ENCODE measurements at places on chromosomes 2 and 18. TPM values are rescaled to one million over a fixed set of nuclear protein-coding genes. Genes with fewer than 3 reads are reported as not detected.

The TCF7L1 gene
- total RNA-seq: 1.3 TPM

DNA sequence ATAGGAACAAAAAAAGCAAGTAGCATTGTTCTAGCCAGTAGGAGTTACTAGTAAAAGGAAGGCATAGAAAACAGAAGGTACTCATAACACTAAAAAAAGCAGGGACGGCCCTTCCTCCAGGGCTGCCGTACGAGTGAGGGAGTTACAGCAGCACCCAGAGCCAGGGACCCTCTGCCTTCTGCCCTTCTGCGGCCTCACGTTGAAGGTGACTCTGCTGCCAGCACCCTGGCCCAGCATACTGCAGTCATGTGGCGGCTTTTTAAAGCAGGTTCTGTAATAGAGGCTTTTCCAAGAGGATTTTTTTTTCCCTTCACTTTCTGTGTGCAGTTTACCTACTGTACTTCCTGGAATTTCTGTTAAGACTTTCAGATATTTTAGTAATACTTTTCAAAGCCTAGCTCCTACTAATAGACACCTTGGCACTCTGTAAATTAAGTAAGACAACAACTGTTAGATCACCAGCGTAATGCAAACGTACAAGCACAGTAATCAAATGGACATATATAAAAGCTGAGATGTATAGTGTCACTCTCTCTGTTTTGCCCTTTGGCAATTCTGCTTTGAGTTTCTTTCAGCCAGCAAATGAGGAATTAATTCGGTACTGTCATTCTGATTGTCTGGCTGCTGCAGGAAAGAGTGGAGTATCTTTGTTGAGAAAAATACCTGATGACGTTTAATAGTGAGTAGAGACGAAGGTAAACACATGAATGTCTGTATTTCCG, 161.5 kb downstream of the PTGR3 start:
- DNase-seq: no peak

The INHA gene
- total RNA-seq: not detected

The KCNJ13 gene
- 5.2 TPM for total RNA-seq

The MTX2 gene
- total RNA-seq: 29.2 TPM

DNA sequence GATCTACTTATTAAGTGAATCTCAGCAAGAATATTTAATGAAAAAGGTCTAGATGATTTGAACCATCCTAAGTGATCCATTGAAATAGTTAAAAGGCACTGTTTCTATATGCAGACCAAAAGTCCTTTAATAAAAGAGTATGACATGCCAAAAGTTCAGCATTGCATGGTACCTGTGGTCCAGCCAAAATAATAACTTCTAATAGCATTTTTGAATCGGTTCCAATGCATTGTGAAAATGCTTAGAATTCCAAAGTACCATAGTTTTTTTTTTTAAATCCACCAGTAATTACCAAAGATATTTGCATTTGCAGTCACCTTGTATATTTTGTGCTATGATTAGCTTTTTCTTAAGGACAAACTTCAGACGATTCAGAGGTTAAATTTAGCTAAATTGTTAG, 79.9 kb downstream of the NYAP2 start:
- DNase-seq: no peak

- no peak for DNase-seq
These were observed 15.2 kb downstream of the SMAD2 start for GRCh38 chr18:47915229-47915628.

- DNase-seq: no peak
These were observed 2.8 kb upstream of the GAD1 start for GRCh38 chr2:170813611-170814532.

DNA sequence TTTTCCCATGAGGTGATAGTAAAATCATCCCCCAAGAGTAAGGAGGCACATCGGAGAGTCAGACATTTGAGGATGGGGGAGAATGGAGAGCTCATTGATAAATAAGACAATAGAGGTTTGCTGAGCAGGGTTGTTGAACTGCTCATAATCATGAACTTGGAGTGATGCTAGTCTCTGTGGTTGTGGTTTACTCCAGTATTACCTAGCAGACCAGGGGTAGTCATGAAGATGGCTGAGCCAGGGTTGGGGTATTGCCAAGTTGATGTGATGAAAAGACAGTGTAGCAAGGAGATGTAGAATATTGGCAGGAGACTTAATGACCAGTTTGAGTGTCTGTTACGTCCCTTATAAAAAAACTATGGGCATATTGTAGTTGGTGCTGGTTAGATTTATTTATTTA, 25.4 kb downstream of the CYBRD1 start:
- no peak for DNase-seq

The HOXD13 gene
- not detected for total RNA-seq

DNA sequence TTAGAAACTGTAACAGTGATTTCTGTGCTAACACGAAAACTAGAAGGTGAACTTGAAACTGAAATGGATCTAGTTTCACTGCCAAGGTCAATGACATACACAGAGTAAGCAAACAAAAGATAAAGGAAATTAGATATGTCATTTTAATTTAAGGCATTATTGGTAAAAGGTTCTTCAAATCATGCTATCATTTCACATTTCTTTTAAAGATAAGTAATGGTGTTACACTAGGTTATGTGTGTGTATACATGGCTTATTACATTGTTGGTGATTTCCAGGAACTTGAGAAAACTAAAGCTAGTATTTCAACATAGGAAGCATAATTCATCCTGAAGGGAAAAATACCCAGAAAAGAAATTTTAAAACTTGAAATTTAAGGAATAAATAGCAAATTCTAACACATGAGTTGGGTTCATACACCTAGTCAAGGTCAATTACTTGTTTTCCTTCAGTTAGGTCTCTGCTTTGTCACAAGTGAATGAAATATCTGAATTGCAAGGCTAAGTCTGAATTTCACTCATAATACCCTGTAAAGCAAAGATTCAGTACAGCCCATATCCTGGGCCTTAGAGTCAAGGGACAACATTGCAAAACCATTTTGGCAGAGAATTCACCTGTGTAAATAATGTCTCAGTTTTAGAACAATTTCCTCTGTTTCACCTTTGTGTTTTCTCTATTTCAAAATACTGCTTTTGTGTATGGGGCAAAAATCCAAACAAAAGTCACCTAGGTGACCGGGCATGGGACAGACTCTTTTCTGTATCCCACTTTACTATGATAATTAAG, 141.6 kb downstream of the SRBD1 start:
- DNase-seq: no peak

The POTEC gene
- total RNA-seq: not detected

GRCh38 chr2:118032169-118033013, 18.5 kb upstream of the CCDC93 start:
- no peak for DNase-seq

DNA sequence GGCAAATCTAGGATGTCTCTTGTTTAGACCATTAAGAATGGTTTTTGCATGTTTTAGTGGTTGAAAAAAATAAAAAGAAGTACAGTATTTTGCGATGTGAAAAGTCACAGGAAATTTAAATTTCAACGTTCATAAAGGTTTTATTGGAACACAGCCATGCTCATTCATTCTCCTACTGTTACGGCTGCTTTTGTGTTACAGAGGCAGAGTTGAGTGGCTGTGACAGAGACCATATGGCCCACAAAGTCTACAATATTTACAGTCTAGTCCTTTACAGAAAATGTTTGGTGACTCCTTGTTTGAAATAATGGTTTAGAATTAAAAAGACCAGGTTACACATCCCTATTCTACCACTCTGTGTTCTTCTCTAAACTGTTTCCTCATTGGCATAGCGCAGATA, 48.1 kb downstream of the MYOM1 start:
- no peak for DNase-seq

The CEBPZOS gene
- 10.9 TPM for total RNA-seq

The NABP1 gene
- 9.4 TPM for total RNA-seq

The ANKRD30BL gene
- total RNA-seq: not detected

- no peak for DNase-seq
These were observed 144.1 kb downstream of the EVA1A start for GRCh38 chr2:75416420-75417342.

The MALL gene
- total RNA-seq: 92.8 TPM

DNA sequence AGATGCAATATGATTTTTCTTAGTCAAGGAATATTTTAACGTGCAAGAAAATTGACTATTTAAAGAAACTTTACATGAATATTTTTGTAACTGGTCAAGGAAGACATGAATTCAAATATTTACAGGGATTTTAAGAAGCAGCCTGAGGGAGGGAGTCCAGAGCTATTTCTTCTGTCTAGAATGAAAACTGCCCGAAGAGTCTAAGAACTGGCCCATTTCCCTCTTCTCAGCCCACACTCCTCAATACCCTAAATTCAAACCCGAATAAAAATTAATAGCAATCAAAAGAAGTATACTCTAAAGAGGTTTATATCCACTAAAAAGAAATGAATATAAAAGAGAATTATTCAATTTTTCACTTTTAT, 6.5 kb upstream of the NDUFV2 start:
- no peak for DNase-seq

The PLGLB1 gene
- total RNA-seq: 0.75 TPM

The MBD1 gene
- total RNA-seq: 140 TPM

GRCh38 chr18:57073501-57074187, 73.2 kb upstream of the BOD1L2 start:
- no peak for DNase-seq

DNA sequence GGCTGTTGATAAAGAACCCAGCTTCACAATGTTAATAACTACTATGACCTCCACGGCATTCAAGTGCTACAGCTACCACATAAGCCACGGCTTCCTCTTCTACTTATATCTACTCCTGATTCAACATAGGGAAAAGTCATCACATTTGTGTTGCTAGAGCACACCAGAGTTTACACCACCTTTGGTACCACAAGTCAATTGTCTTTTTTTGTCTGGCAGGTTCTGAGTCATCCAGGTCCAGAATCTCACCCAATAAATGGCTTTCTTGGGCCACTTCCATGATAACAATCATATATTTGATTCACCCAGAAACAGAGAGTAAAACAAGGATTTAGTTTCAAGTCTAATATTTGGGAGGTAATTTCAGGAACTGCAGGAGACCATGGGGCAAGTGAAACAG, 480.2 kb downstream of the TMX3 start:
- DNase-seq: no peak

DNA sequence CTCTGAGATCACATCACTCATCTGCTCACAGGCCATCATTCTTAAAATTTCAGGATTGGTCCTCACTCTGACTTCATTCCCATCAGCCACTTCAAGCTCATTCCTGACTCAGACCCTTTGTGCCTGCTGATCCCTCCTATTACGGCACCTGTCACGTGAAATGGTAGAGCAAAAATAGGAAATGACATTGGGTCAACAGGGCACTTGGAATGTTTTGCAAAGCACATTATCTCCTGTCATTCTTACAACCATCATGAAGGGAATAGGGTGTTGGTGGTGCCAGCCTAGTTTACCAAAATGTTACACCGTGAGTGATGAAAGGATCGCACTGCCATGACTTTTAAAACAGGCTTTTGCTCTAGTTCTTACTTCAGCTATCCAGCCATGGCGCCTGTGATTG, 61.1 kb downstream of the EIF5B start:
- DNase-seq: no peak

GRCh38 chr18:10006311-10006893, 92.6 kb downstream of the VAPA start:
- peak; percentile 45 for DNase-seq
